ENCODE measurements at places on chromosomes 11 and 22.

DNA sequence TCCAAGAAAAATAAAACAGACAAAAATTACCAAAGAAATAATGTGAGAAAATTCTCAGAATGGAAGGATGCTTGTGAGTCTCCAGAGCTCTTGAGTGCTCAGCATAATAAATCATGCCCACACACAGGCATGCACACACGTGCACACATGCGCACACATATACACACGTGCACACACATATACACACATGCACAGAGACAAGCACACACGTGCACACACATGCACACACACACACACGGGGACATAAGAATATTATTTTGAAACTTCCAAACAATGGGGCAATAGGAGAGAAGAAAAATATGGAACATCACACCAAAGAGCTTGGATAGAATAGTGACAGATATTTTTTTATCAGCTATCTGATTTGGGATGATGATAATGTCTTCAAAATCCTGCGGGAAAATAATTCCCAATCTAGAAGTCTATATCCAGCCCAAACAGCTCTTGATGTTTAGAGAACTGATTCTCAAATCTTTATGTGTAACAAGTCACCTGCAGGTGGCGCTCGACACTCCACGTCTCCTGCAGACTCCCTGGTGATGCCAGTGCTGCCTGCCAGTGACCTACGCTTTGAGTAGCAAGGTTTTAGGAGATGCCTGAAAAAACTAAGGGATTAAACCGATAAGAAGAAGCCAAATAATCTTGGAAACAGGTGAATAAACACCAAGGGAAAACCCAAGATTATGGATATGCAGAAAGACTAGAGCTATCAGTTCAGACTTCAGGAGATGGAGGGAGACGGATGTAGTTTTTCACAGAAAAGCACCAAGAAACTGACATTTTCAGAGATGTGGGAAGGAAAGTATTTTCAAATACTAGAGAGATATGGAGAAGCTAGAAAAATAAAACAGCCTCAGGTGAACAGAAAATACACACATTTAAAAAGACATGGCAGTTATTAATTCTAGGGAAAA, 743.6 kb downstream of the ETS1 start:
- DNase-seq: peak; percentile 65

GRCh38 chr22:31448382-31448781, 41.3 kb downstream of the EIF4ENIF1 start:
- DNase-seq: no peak

DNA sequence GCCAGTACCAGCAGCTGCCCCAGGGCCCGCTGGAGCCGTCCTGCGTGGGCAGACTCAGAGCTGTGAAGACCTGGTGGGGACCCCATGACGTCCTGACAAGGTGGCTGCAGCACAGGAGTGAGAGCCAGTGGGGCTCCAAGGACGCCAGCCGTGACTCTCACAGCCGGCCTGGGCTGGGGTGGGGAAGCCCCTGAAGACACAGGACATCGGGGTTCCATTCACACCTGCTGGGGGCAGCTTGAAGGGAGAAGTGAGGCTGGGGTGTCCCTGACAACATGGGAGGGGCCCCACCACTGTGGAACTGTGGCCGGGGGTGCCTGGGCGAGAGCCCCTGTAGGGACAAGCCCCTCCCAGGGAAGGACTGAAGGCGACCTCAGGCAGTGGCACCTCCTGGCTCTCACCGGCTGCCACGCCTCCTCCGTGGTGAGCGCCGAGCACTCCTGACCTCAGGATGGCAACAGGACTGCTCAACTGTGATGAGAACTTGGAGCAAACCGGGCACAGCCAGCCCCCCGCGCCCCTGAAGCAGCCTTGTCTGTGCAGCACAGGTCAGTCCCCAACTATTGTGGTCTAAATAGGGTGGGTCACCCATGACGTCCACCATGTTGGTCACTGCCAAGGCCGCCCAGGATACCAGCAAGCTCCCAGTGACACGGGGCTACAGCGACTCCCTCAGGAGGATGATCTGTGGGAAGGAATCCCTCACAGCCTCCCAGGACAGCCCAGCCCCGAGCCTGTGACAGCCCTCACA, 22.7 kb upstream of the IL17REL start:
- no peak for DNase-seq

GRCh38 chr11:101748572-101749344, 165.0 kb upstream of the TRPC6 start:
- DNase-seq: no peak

GRCh38 chr22:28402539-28402938, 277.1 kb downstream of the TTC28 start:
- DNase-seq: no peak

DNA sequence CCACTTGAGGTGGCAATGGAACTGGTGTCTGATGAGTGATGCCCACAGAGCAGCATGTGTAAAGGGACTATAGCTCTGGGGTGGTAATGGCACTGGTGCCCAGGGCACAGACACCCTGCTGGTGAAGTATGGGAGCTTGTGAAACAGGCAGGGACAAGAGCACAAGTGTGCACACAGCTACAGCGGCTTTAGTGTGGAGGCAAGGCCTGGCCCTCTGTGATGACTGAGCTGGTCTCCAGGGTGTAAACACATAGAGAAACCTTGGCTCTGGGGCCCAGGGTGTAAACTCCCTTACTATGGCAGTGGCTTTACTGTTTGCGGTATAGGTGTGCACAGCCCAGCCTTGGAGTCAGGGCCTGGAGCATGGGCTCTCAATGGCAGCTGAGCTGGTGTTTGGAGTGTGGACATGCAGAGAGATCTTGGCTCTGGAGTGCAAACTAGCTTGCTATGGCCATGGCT, 46.3 kb downstream of the BIRC2 start:
- no peak for DNase-seq

DNA sequence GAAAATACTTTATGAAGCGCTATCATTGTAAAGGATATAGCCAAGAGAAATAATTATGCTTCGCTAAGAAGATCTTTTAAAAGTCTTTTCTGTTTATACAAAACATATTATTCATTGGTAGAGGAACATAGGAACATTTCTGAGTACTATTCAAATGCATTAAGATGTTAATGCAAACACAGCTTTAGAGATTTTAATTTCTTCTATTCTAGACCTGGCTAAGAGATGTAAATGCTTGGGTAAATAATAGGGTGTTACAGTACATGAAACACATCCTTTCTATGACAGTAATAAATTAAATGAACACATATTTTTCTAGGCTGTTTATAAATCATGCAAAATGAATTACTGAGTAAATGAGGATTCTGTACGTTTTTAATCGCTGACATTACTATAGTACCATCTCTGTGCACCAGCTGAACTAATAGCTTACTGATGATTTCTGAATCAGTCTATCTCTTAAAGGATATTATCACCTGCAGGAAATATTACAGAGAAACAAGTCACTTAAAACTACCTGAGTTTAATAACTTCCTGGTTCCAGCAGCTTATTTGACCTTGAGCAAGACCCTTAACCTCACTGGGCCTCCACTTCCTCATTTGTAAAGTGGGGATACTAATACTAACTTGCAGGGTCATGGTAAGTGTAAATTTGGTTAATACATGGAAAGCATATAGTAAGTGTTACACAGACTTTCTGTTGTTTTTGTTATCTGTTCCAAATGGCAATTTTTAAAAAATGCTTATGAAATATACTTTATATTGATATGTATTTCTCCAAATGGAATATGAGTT, 344.9 kb downstream of the DYNC2H1 start:
- DNase-seq: no peak

DNA sequence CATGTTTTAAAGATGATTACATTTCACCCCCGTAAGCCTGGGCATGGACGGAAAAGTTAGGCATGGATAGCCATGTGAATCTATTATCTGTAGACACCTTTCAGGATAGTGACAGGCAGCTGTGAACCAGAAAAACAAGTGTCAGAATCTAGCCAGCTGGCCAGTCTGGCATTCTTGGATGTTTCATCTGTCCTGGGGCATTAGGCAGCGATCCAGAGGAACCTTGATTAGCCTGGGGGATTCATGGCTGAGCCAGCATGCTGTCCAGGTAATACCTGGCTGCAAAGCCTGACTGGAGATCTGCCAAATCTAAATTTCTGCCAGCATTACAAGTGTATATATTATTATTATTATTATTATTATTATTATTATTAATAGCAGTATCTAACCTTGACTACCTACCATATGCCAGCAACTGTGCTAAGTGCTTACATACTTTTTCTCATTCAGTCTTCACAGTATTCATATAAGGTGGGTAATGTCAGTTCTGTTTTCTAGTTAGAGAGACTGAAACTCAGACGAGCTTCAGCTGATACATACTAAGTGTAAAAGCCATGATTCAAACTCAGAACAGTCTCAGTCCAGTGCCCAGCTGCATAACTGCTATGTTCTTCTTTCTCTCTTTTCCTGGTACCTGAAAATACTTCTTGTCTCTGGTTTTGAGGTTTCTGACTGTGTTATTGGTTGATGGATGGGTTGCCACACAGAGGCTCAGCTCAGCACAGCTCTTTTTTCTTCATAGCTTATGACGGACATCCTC, 12.8 kb downstream of the BMAL1 start:
- no peak for DNase-seq

DNA sequence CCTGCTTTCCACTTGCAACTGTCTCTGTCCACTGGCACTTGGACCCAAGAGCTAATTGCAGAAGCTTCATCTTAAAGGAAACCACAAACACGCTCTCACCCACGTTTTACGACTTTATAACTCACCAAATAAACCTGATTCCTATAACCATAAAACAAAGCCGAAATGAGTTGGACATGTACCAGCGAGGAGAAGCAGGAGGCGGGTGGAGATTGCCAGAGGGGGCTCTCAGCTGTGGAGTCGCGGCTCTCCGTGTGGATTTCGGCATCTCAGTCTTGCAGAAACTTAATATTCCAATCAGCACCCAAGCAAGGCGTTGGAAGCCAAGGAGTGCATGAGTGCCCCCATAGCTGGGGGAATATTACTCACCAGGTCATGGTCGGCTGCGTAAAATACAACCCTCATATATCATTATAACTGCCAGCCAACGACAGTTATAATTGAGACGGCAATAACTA, 483.6 kb downstream of the MN1 start:
- DNase-seq: no peak

DNA sequence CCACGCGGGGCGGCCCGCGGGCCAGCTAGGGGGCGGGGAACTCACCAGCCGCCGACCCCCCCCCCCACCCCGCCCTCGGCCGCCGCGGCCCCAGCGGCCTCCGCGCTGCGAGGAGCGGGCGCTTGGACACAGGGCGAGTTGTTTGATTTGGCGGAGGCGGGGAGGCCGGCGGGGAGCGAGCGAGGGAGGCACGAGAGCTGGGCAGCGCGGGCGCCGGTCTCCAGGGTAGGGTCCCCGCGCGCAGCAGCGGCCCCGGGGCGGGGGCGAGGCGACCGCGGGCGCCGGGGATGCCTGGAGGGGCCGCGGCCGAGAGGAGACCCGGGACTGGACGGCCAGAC, 64.4 kb downstream of the NAV2 start:
- DNase-seq: no peak

- no peak for DNase-seq
These were observed 800.9 kb downstream of the BRD1 start for GRCh38 chr22:49026494-49027367.

- DNase-seq: no peak
These were observed 14.6 kb upstream of the KRTAP5-6 start for GRCh38 chr11:1682225-1682905.

DNA sequence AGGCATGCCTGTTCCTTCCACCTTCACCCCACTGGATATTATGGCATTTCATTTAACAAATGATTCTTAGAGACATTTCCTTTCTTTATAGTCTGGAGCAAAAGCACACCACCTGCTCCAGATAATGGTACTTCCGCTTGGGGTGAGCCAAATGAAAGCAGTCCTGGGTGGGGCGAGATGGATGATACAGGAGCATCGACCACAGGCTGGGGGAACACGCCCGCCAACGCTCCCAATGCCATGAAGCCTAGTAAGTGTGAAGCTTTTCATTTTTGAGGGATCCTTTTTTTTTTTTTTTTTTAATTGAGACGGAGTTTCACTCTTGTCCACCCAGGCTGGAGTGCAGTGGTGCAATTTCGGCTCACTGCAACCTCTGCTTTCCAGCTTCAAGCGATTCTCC, 76.3 kb upstream of the ADSL start:
- no peak for DNase-seq

GRCh38 chr22:44525941-44526778, 28.1 kb upstream of the RTL6 start:
- DNase-seq: no peak
